Kidney epithelial cell (primary cell): ENCODE measurements at places on chromosomes 3 and 15.

GRCh38 chr3:28210968-28211713 lies 30.3 kb upstream of the CMC1 start:
- no peak for DNase-seq

DNA sequence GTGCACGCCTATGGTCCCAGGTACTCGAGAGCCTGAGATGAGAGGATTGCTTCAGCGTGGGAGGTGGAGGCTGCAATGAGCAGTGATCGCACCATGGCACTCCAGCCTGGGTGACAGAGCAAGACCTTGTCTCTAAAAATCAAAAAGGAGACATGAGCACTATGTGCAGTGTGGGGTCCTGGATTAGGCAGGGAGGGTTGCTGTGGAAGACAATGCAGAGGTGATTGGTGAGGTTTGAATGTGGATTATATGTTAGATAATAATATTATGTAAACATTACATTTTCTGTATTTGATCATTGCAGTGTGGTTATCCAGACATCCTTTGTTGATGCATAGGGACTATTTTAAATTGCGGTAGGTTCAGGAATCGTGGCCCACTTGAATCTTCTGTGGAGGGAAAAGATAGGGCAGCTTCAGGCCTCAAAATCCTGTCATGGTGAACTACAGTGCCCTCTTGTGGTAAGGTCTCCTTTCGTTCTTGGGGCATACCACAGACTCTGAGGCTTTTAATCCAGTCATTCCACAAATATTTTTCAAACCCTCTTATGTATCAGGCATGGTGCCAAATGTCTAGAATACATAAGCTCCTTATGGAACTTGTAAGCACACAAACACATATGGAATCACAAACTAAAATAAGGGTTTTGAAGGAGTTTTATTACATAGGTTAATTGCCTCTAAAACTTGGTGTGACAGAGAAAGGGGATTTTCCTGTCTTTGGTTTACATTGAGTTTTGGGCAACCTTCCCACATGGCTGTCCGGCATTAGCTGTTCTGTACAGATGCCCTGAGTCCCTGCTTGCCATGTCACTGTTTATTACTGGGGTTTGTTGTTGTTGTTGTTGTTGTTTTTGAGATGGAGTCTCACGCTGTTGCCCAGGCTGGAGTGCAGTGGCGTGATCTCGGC lies 37.7 kb downstream of the GPD1L start:
- peak; percentile 61 for DNase-seq

DNA sequence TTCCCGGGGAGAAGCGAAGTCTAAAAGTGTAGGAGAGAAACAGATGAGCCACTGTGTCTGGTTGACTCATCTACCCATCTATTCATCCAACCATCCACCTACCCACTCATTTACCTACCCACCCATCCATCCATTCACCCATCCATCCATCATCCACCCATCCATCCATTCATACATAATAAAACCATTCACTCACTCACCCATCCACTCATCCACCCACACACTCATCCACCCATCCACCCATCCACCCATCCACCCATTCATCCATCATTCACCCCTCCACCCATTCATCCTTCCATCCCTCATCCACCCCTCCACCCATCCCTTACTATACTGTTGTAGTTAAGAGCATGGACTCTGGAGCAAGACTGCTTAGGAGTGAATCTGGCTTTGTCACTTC lies 136.4 kb upstream of the ATP2B2 start:
- no peak for DNase-seq

- no peak for DNase-seq
These were observed 160.9 kb downstream of the TIGIT start for GRCh38 chr3:114454551-114455251.

- DNase-seq: no peak
These were observed 17.9 kb downstream of the VIPR1 start for GRCh38 chr3:42520336-42520735.

DNA sequence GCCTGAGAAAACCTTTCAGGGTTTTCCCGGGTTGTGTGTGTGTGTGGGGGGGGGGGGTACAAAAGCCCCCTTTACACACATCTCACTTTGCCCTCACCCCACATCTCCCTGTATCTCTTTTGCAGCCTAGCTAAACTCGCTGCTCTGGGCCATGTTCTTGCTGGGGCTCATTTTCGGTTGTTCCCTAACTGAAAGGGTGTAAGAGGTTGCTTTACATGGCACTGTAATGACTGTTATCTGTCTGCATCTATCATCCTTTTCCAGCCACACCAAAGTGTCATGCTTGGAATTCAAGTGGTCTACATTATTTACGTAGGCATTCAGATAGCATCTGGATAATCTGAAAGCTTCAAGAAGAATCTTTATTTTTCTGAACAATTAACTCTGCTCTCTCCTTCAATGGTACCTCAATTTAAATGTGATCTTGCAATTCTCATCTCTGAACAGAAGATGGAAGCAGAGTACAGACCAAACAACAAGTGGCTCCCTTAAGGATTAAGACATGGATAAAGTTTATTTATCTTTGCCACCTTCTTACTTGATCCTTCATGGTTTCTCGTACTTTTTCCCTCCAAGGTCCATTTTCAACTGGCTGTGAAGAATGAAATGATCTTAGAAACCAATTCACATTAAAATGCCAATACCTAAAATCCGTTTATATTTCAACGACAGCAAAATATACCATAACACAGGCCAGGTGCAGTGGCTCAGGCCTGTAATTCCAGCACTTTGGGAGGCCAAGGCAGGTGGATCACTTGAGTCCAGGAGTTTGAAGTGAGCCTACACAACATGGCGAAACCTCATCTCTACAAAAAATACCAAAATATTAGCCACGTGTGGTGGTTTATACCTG lies 34.9 kb downstream of the DCLK3 start:
- peak; percentile 16 for DNase-seq

DNA sequence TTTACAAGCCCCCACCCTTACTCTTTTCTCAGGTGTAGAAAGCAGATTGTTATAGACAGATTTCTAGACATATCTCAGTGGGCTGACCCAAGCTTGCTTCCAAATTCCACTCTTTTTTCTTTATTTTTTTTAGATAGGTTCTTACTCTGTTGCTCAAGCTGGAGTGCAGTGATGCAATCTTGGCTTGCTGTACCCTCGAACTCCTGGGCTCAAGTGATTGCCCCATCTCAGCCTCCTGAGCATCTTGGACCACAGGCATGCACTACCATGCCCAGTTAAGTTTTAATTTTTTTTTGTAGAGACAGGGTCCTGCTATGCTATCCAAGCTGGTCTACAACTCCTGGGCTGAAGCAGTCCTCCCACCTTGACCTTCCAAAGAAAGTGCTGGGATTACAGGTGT lies 53.5 kb upstream of the ADAMTS9 start:
- no peak for DNase-seq

- no peak for DNase-seq
These were observed 160.6 kb upstream of the IQSEC1 start for GRCh38 chr3:13233487-13234485.

DNA sequence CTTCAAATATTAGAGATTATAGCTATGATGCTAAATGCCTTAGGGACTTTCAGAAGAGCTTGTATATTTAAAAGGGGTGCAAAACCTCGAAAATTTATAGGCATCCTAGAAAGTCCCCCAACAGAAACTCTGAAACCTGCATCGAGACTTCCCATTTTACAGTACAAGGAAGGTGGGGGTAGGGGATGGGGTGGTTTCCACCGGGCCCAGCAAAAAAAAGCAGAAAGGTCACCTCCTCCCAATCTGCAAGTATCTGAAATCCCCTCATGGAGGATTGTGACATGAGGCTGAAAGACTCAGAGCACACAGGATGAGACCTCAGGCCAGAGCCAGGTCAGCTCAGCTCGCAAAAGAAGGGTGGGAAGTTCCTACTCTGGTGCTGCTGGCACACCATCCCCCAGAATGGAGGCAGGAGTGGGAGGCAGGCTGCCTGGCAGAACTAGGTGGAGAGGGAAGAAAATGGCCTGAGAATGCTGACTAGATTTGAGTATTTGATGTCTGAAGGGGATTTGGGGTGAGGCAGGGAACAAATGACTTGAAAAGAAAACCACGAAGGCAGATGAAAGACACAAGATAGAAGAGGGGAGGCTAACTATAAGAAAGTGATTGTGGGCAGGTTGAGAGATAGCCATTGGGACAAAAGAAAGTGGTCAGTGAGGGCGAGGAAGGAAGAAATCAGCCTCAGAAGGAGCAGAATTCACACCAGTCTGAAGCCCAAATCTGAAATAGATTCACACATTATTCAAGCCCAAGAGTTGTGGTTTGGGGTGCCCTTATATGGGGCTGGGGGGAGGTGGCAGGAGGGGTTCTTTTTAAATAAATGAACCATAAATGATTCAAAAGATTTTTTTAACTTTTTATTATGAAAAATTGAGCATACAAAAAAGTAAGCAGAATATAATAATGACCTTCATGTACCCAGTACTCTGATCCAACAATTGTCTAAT lies 22.5 kb upstream of the TSC22D2 start:
- no peak for DNase-seq

DNA sequence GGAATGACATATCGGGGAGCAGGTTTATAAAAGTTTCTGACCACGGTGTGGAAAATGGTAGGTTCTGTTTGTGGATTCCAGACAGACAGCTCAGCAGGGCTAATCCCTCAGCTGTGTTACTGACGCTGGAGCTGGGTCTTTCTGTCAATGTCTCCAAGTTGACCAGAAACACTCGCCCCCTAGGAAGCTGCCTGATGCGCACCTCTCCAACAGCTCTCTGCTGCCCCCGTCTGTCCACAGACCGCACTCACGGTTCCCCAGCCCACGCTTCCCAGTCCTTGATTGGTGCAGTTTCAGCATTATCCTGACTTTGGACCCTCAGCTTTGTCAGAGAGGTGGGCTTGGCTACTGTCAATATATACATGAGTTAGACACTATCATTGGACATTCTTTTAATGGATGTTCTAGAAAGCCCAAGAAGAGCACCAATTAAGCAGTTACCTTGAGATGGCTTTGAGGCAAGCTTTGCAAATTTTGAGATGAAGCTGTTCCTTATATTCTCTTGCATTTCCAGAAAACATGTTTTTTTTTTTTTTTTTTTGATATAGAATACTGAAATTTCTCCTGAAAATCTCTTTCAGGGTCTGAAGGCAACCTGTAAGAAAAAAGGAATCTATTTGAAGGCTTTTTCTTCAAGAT lies 98.9 kb upstream of the TBC1D5 start:
- no peak for DNase-seq

- DNase-seq: no peak
These were observed 136.0 kb downstream of the HCN4 start for GRCh38 chr15:73232776-73233175.

DNA sequence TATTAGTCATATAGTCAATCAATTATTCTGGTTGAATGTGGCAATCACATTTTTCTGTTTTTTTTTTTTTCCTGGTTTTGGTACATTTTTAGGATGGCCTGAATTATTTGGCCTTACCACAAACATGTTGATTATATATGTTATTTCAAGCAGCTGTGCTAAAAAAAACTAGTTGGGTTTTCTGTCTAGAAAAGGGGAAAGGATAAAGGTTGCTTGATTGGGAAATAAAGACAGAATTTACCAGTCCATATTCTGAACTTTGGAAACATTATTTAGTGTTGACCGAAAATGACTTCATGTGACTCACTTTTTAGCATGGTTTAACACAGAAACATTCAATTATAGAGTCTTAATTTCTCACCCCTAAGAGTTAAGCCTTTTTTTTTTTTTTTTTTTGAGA lies 8.1 kb downstream of the MORF4L1 start:
- no peak for DNase-seq

DNA sequence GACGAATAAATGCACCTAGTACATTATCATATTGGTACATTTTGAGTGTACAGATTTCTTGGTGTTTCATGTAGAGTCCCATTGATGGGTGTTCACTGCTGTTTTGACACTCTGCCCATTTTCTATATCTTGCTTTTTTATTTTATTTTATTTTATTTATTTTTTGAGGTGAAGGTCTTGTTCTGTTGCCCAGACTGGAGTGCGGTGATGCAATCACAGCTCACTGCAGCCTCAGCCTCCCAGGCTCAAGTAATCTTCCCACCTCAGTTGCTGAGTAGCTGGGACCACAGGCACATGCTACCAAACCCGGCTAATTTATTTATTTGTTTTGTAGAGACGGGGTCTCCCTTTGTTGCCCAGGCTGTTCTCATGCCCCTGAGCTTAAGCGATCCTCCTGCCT lies 44.2 kb downstream of the DNAJC13 start:
- DNase-seq: no peak
